NCI-H748 treated with DMSO at 0.1 percent for 48 hours (cell line): ENCODE measurements at places on chromosomes 7 and 10.

DNA sequence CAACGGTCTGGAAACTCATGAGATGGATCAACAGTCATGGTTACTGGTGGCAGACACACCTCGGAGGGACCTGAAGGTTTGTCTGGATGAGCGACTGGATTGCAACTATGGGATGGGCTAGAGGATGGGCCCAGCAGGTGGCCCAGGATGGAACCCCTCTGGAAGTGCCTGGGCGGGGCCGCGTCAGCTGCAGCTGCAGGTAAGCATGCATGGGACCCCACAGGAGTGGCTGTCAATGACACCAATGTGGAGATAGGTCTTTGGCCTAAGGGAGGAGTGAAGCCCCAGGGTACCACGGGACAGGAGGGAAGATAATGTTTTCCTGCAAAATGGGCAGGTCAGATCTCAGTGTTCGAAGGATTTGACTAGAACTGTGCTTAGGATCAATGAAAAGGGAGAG lies 103.4 kb downstream of the LANCL2 start:
- no peak for DNase-seq

DNA sequence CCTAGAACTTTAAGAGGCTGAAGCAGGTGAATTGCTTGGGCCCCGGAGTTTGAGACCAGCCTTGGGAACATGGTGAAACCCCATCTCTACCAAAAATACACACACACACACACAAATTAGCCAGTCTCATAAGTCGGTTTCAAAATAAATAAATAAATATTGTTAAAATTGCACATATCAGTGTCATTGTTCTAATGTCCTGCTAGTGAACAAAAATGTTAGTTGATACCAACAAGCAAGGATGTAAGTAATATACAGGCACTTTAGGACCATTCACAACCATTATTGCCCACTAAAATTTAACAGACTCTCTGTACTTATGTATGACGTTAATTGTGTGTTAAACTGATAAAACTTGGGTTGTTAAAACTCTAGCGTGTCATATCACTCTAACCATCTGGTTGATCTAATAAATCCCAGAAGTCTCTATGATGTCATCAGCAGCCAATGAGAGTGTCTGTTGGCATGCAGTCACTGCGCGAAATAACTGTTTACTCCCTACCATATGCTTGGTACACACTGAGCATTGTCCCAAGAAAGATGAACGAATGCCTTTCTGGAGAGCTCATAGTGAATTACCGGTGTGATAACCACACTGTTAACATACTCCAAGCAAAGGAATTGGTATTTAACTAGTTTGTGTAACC lies 30.4 kb upstream of the OTUD1 start:
- no peak for DNase-seq

GRCh38 chr10:25392132-25392531 lies 217.3 kb downstream of the GPR158 start:
- no peak for DNase-seq

DNA sequence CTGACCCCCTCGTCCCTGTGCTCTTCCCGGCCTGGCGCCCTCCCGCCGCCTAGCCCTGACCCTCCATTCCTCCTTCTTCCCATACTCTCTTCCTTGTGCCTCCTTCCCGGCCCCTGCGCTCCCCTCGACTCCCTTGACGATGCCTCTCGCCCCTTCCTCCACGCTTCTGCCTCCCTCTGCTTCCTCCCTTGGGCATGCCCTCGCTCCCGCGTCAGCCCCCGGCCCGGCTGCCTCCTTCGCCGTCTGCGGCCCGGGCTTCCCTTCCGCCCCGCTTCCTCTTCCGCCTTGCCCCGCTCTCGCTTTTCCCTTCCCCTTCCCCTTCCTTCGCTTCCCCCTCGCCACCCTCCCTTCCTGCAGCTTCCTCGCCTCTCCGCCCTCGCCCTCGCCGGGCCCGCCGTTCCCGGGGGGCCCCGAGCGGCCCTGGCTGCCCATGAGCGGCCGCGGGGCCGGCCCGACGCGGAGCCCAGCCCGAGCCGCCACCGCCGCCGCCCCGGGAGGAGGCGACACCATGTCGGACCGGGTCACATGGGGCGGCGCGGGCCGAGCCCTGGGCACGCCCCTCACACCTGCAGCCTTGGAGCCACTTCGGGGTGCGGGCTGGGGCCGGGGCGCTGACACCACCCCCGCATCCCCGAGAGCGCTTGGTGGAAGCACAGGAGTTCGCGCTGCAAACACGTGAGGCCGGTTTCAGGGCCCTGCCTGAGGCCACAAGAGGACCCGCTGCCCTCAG lies at the start of gene FBXW4:
Gene FBXW4 (minus strand): TSS at position 497 of the 730 bp plus-strand sequence. CDS start 65 bp downstream, at position 432.
- no peak for DNase-seq

- no peak for DNase-seq
Measured at GRCh38 chr10:125415964-125416363, 255.6 kb upstream of the CTBP2 start.

DNA sequence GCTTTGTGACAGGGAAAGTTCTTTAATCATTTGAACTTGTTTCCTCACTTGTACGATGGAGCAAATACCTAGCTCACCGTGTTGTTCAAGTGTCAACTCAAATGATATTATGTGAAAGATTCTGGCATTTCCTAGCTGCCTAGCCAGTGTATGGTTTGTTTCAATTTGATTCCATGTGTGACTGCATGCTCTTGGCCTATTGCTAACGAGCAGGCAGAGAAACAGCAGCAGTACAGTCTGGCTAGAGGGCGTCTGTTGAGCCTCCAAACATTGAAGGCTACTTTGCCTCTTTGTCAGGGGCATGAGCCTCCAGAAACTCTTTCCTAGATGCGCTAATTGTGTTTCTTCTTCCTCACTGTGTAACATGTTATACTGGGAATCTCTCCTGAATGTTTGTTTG lies 417.4 kb downstream of the EXOC4 start:
- DNase-seq: no peak

DNA sequence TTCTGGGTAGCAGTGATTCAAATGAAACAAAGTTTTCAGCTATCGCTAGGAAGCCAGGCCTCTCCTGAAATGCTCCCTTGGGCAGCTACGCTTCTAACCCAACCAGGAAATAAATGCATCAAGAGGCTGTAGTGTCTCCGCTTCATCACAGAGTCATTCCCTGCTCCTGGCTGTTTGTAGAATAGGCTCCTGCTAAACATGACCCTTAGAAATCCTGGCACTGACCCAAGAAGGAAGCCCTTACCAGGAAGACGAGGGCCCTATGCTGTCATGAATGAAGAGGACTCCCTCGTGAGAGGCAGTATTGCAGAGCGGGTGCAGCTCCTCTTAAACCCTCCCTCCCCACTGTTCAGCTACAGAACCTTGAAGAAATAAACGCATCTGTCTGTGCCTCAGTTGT lies 48.3 kb downstream of the NOD1 start:
- no peak for DNase-seq

GRCh38 chr7:137266764-137267163 lies 76.8 kb downstream of the PTN start:
- peak; percentile 8 for DNase-seq

DNA sequence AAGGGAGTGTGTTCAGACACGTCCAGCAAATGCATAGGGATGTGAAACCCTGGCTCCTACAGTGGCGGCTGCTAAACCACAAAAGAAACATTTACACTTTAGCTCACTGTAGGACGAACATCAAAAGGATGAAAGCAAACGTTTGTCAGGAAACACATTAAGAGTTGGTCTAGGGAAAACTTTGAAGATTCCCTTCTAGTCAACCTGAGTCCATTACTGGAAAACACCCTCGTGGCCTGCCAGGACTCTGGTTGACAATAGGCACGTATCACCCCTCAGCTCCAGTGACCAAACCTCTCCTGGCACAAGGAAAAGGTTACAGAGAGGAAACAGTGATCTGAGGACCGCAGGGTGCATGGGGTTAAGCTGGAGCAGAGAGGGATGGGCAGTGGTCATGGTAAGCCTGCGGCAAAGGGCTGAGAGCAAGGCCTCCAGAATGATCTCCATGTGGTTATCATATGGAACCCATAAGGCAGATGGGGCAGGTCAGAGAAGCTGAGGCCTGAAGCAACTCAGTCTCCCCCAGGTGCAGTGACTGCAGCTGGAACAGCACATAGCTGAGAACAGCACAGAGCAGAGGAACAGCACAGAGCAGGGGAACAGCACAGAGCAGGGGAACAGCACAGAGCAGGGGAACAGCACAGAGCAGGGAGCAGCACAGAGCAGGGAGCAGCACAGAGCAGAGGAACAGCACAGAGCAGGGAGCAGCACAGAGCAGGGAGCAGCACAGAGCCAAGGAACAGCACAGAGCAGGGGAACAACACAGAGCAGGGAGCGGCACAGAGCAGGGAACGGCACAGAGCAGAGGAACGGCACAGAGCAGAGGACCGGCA lies 49.9 kb downstream of the CHST15 start:
- DNase-seq: no peak

- DNase-seq: no peak
Measured at GRCh38 chr10:6071181-6072175, 9.3 kb upstream of the IL2RA start.

GRCh38 chr10:103448746-103449145 lies 3.4 kb downstream of the CALHM2 start:
- DNase-seq: no peak

DNA sequence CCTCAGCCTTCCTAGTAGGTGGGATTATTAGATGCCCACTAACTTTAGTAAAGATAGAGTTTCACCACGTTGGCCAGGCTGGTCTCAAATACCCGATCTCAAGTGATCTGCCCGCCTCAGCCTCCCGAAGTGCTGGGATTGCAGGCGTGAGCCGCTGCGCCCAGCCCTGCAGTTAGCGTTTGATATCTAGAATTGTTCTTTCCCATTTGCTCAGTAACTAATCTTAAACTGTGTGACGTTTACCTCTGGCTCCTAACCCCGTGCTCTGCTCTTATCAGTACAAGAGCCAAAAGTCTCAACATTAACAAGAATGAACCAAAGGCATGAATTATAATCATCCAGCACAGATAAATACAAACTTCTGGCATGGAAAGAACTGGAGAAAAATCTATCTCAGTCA lies 47.4 kb downstream of the IGF2BP3 start:
- no peak for DNase-seq

GRCh38 chr7:158760936-158761335 lies 56.3 kb upstream of the NCAPG2 start:
- DNase-seq: no peak

- no peak for DNase-seq
Measured at GRCh38 chr10:33143160-33143728, 185.2 kb upstream of the ITGB1 start.

DNA sequence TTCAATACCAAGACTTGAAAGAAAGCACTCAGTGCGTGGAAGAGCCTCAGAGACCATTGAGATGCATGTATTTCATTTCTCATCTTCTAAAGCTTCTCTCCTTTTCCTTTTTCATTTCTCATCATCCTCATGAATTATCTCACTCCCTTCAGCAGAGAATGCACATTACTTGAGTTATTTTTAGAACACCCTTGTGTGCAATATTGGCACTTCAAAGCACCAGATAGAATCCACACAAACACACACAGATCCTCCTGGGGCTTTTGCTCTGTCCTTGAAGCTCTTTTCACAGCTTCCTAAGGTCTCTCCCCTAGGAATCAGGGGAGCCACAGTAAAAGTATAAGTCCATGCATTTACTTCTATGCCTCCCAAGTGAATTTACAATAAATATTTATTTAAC lies 18.3 kb downstream of the DGKI start:
- DNase-seq: no peak

DNA sequence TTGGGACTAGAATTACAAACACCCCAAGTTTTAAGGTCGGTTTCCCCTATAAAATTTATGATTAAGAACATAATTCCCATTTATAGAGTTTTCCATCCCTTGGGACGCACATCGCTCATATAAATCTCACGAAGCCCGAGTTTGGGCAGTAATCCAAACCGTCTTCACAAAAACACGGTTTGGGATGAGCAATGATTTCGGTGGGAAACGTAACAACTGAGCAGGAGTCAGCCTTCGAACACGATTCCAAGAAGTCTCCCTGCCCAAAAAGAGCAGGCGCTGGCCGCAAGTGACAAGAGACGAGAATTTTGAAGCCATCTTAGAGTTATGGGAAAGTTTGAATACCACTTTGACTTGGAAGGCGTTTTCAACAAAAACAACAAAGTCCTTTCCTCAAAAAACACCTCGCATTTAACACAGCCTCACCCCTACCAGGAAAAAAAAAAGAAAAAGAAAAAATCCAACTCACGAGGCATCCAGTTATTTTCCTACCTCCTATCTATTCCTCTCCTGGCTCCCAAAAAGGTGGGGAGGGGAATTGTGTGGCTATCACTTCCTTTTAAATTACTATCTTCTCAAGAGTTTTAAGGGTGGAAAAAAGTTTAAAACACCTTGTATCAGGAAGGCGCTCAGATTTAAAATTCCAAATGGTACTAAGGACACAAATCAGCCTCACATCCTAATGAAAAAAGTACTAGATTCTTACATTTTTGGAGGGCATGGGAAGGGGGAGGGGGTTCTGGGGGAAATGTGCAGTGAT lies 1.6 kb downstream of the SEPHS1 start:
- DNase-seq: no peak

- DNase-seq: peak; percentile 73
Measured at GRCh38 chr10:12631787-12632562, 282.6 kb downstream of the CAMK1D start.

DNA sequence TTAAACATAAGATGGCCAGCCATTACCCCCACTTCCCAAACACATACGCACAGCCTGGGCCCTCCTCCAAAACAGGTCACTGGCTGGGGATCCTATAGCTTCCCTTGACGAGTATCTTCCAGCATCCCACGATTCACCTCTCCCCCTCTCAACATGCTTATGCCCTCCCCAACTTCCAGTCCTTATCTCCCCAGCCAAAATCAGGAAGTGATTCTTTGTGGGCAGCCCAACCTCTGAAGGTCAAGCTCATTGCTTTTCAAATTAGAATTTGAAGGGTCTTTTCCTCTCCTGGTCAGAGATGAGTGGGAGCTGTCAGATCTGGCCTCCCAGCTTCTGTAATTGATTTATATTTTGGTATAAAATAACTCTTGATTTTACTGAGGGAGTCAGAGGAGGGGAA lies 133.6 kb downstream of the ATXN7L1 start:
- no peak for DNase-seq

DNA sequence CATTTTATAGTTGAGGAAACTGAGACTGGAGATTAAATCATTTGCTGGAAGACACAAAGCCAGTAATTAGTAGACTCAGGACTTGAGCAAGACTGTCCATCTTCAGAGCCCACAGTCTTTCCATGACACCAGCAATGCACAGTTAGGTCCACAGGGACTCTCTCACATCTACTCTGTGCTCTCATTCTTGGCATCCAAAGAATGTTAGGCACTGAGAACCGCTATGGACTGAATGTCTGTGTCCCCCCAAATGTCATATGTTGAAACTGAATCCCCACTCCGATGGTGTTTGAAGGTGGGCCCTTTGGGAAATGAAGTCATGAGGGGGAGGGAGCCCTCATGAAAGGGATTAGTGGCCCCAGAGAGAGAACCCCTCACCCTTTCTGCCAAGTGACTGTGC lies 100.6 kb downstream of the LANCL2 start:
- DNase-seq: no peak

DNA sequence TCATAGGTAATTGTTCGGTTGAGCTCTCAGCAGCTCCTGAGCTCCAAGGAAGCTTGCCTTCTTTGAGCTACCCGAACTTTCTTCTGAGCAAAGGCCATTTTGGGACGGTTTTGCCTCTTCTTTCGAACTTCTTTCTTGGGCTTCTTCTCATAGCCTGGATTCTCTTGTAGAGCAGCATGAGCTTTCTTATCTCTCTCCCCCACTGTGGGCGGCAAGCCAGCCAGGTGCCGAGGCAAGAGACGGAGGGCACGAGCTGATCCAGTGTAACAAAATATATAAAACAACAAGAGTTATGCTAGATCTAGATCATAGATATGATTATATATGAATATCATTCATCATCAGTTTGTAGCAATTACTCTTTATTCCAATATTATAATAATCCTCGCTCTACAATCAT lies 16.5 kb upstream of the KNDC1 start:
- DNase-seq: no peak

GRCh38 chr7:53325061-53325460 lies 289.6 kb downstream of the POM121L12 start:
- no peak for DNase-seq

- no peak for DNase-seq
Measured at GRCh38 chr10:661597-662222, 27.8 kb downstream of the DIP2C start.
